ENCODE measurements at places on chromosomes 4 and X. TPM values are rescaled to one million over a fixed set of nuclear protein-coding genes. Genes with fewer than 3 reads are reported as not detected.

LRCH2 gene
- polyA plus RNA-seq, result 4.8 TPM

RAI2 gene
- polyA plus RNA-seq, result 7.2 TPM

TDO2 gene
- not detected for polyA plus RNA-seq

VSIG1 gene
- 0.11 TPM for polyA plus RNA-seq

NDST3 gene
- polyA plus RNA-seq, result 0.07 TPM

BEX5 gene
- not detected for polyA plus RNA-seq

TRO gene
- polyA plus RNA-seq, result 127 TPM

DNA sequence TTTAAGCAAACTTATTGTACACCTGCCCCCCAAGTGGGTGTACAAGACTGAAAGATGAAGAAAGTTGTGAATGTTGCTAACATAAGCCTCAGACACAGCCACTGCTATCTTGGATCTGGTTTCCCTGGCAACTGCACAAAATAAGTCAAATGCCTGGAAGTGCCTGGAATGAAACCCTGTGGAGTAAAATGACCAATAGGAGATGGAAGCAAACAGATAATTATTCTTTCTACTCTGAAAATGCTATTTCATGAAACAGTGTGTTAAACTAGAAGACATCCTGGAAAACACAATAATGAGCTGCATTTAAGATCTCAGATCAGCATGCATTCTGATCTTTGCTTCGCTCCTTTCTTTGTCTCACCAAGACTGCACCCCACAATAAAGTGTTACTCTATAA, 1016.0 kb downstream of the ARAP2 start:
- no peak for DNase-seq

- no peak for DNase-seq
Measured at GRCh38 chr4:143215873-143216272, 31.2 kb downstream of the USP38 start.

DNA sequence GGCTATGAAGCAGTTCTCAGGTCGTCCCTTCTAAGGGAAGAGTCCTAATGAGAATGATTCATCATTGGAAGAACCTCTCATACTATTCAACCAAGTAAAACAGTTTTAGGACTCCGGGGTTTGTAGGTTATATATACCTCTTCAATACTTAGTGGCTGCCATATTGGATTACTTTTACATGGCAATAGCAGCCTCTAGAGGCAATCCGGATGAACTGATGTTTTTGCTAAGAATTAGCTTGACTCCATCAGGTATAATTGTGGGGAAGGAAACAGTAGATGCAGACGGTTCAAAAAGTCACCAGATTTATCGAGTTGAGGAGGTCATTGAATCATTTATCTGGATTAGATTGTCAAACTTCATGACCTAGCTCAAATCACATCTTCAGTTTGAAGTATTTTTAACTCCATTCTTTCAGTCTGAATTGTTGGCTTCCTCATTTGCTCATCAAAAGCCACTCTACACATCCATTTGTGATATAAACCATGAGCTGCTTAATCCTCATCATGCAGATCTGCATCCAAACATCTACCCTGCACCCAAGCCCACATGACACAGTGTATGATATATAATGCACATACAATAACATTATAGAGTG, 28.4 kb downstream of the GUCY1B1 start:
- peak; percentile 42 for DNase-seq

GRCh38 chr4:117844594-117844993, 189.7 kb upstream of the NDST3 start:
- DNase-seq, result no peak

- DNase-seq, result no peak
Measured at GRCh38 chrX:371907-372306, 14.8 kb downstream of the PPP2R3B start.

GRCh38 chrX:95058815-95059214, 1384.8 kb downstream of the FAM133A start:
- DNase-seq, result peak; percentile 56

DNA sequence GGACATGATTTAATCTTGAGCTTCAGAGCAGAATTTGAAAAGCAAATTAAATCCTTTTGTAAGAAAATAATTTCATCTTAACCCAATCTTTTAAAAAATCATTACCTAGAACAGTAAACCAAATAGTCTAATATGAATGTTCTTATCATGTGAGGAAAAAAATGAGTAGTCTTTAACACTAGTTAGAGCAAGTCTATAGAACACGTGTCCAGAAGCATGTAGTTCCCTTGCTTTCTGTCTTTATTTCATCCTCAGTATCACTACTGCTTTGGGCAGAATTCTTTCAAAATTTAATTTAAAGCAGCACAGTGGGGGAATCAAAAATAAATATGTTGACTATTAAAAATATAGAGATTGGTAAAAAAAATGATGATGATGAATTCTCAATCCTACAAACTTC, 2.1 kb downstream of the RBM47 start:
- DNase-seq, result no peak

DNA sequence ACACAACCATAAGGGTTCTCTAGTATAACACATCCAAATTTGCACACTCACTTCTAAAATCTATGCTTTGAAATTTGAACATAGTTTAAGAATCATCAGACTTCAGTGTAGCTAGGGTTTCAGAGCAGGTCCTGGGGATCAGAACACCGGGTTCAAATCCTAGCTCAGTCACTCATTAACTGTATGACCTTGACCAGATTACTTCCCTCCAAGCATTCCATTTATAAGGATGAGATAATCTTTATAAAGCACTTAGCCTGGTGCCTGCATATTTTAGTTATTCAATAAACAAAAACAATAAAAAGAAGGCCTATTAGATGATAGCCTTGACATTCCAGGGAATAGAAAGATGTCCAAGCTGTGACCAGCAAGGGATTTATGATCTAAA, 4.8 kb upstream of the STBD1 start:
- DNase-seq, result no peak

GRCh38 chrX:73268463-73268862, 53.8 kb upstream of the NAP1L2 start:
- DNase-seq, result no peak

GRCh38 chr4:154529728-154530519, 20.3 kb downstream of the PLRG1 start:
- no peak for DNase-seq

DNA sequence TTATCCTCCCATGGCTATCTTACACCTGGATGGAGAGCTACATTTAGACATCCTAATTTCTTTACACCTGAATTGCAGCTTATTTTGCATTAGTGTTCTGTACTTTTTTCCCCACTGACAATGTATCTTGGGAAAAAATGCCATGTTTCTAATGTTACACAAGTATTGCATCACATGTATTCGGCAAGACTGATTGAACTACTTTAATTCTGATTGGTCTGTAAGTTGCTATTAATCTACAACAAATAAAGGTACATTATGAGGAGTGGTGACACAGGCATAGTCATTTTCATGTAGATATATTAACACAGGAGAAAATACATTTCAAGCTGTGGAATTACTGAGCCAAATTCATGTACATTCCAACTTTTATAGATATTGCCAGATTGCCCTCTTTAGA, 558.0 kb downstream of the TRIML1 start:
- no peak for DNase-seq

GRCh38 chr4:48944756-48945241, 38.2 kb upstream of the OCIAD2 start:
- no peak for DNase-seq

GRCh38 chr4:96063639-96064038, 223.7 kb downstream of the PDHA2 start:
- DNase-seq, result no peak

DNA sequence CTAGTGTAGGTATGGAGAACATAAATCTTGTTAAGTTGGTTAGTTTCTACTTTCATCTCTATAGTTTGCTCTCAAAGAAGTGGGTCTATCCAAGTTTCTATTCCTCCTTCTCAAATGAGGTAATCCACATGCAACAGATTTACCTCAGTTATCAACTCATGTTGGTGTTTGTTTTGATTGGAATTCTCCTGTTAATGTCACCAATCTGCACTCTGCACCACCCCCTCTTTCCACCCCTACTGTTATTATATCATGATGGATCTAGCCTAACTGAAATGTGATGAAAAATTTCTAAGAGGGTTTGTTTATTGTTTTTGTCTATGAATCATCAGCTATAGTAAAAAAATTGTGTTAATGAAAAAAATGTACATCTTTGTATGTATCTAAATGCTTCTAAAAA, 66.1 kb downstream of the AGTR2 start:
- DNase-seq, result no peak

DNA sequence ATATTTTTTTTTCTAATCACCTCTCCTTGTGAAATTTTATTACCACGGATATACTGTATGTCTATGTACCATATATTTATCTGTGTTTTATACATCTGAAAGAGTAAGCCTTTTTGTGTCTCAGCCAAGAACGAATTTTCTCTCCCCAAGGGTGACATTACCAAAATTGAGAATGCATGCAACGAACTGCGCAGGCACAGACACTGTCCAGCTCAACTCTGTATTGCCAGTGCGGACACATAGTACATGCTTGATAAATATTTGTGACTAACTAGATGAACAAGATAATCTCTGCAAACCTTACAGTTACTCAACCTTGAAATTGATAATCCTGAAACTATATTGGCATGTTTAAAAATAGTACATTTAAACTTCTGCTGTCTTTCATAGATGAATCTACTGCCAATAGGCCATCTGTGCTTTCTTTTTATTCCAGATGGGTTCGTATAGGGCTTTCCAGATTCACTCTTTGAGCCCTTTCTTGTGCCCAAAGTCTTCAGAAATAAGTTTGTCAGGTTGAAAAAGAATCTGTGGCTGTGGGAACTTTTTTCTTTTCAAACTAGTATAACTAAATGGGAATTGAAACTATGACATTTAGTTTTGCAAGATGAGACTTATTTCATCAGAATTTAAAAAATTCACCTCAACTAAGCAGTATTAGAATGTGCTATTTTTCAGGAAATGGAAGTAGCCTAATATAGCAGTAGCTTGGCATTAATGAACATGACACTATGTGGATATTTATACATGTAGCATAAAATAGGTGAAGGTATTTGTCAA, 38.9 kb downstream of the DTHD1 start:
- peak; percentile 30 for DNase-seq

- no peak for DNase-seq
Measured at GRCh38 chr4:14234307-14234706, 606.8 kb upstream of the BOD1L1 start.

DNA sequence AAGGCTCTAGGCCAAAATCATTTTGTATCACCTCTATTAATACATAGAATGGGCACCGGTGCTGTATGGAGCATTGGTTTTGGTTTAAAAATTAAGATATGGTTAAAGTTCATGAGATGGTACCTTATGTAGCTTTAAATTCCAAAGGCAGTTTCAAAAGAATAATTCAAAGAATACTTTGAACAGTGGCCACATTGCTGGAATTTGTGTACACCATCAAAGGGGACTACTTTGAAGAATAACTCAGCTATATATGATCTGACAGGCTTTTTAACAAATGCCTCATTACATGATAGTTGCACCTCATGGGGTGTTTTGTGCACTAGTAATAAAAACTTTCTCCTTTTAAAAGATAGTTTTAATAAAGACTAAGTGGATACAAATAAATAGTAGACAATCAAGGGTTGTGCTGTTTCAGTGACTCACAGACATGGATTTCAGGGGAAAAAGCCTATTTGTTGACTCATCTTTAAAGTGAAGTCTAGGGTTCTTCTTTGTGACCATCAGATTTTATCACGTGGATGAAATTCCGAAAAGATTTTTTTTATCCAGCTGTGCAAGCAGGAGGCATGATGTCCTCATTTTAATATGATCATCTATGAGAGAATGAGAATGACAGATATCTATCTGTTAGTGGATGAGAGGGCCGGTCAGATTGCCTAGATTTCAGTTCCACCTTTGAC, 12.8 kb downstream of the MTM1 start:
- DNase-seq, result no peak

DNA sequence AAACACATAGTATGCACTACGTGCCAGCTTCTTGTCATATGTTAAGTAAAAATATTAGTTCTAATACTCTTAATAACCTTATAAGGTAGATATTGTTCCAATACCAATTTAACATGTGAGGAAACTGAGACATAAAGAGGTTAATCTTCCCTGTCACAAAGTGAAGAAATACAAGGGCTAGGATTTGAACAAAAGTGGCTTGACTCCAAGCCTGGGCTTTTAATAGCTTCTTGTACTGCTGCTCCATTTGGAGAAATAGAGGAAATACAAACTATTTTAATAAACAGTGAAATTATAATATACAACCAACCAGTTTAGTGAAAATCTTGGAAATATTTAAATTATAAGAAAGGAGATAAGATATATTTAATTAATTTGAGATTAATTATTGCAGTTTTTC, 33.2 kb downstream of the TLL1 start:
- peak; percentile 34 for DNase-seq

- no peak for DNase-seq
Measured at GRCh38 chrX:100315566-100315965, 94.5 kb downstream of the PCDH19 start.

- DNase-seq, result no peak
Measured at GRCh38 chr4:172155838-172156345, 342.7 kb downstream of the GALNTL6 start.

GRCh38 chrX:73728602-73729001, 165.6 kb downstream of the CHIC1 start:
- no peak for DNase-seq
